ENCODE measurements at places on chromosomes 7 and 10.

DNA sequence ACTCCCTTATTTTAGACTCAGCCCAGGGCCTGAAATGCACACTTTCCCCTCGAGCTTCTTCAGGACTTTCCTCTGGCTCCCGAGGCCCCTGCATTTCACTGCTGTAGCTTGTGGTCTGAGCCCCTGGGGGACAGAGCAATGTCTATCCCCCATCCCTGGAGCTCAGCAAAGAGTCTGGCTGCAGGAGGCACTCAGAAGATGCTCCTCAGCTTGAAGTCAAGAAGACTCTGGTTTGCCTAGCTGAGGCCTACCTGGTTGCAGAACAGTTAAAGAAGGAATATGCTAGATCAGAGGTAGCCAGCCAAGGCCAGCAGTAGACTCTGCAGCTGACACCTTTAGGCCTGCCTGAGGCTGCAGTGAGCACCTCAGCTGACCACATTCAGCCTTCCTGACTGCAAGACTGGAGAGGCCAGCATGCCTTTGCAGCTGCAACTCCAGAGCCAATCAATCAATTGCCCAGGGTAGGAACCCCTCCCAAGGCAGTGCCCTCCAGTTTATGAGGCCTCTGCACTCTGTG is 36.9 kb upstream of the IKZF1 start:
- DNase-seq, result no peak

DNA sequence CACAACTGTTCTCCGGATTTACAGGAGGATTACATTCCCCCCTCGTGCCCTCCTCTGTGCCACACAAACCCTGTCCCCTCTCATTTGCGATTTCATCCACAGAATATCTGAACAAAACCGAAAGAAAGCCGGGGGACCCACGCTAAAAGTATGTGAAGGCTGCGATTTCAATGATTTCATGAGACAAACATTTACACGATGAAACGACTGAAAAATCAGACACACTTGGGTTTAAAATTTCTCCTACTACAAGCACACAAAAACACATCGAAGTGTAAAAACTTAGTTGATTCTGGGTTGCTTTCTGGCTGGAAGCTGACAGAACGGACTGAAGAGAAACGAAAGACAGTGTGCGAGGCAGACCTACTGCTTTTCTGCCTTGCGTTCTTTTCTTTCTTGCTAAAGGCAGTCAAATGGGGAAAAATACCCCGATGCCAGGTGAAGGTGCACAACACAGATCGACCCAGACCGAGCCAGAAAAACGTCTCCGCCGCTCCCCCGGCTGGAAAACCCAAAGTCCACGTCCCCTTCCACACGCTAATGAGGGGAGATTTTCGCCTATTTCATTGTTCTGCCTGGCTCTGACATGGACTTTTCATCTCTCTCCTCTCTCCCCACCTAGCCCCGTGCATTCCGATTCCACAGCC is 1.2 kb downstream of the HIPK2 start:
- DNase-seq, result peak; percentile 45

DNA sequence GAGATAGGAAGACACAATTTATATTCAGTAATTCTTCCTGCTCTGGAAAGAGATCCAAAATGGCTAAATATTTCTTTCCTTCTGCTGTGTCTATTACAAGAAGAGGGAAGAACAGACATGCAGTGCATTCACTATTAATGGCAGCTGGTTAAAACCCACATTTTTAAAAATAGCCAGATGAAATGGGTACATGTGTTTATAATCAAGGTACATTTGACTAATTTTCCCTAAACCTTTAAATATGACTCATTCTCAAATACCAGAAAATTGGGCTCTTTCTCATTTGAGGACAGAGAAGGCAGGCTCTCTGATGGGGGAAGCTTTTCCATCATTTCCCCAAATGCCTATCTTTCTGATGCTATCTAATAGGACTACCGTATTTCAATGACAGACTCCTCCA is 215.7 kb upstream of the HABP2 start:
- no peak for DNase-seq

DNA sequence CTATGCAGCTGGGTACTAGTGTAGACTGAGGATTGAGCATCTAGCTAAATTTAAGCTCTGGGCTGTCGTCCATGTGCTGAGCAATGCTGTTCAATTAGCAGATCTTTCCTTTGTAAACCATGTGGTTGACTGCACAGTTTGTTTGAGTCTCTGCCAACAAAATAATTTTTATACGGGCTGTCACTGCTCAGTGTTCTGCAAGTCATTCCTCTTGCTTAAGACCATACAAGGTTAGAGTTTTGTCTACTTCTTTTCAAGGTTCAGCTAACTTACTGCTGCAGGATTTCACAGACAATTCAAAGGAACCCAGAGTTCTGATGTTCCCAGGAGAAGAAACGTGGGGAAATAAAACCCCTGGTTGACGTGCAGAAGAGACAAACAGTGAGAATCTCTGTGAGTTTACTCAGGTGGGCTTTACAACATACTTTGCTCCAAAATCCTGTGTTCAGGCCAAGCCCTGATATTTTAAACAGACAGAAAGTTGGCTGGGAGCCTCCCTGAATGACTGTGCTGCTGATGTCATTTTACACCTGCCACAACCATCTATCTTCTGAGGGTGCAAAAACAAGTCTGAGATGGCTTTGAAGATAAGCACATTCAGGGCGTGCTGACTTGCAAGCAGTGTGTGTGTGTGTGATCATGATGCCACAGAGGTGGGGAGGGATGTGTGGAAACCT is 177.1 kb upstream of the SVIL start:
- peak; percentile 82 for DNase-seq

DNA sequence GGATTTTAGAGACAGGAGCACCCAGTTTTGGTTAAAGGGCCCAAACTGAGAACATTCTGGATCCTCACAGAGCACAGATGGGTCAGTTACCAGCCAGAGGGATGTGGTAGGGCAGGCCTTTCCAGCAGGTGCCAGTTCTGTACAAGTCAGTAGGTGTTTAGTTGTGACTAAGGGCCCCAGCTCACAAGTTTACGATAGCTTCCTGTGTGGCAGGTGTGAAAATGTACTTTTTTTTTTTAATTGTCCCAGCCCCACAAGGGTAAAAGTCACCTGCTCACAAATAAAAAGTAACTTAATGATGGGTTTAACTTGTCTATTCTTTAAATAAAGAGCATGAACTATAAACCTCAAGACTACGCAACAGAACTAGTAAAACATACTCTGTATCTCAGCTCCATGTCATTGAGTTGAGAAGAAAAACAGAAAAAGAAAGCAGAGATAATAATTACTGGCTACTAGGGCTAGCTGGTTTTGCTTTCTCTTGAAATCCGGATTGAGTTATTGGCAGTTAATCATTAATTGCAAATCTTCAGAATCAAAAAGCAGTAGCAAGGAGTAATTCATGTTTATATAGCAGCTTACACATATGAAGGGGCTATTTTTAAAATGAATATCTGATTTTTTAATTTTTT is 15.4 kb downstream of the NFE2L3 start:
- no peak for DNase-seq

DNA sequence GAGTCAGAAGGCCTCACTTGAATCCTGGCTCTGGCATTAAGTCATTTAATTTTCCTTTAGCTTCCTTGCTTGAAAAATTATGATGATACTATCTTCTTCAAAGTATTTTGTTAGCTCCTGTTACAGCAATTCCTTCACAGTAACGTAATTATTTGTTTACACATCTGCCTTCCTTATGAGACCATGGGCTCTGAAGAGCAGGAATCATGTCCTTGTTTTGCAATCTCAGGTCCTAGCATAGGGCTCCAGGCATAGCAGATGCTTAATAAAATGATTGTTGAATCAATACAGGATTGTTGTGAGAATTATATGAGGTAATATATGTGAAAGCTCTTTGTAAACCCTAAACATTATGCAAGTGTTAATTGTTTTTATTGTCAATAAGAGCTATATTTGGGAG is 25.5 kb downstream of the KLHDC10 start:
- DNase-seq, result no peak

GRCh38 chr7:111388912-111389311 is 173.4 kb downstream of the IMMP2L start:
- no peak for DNase-seq

- DNase-seq, result no peak
These were observed 60.0 kb upstream of the PRPS1L1 start for GRCh38 chr7:18087687-18088078.

- DNase-seq, result no peak
These were observed 8.3 kb upstream of the EBF3 start for GRCh38 chr10:129972145-129972965.

GRCh38 chr10:116120688-116121455 is 152.1 kb downstream of the GFRA1 start:
- DNase-seq, result no peak

GRCh38 chr10:83929399-83929798 is 209.9 kb upstream of the GHITM start:
- DNase-seq, result no peak

GRCh38 chr7:159028508-159029401 is 115.9 kb downstream of the VIPR2 start:
- no peak for DNase-seq

- DNase-seq, result no peak
These were observed 2.2 kb upstream of the C10orf143 start for GRCh38 chr10:130112821-130113220.

DNA sequence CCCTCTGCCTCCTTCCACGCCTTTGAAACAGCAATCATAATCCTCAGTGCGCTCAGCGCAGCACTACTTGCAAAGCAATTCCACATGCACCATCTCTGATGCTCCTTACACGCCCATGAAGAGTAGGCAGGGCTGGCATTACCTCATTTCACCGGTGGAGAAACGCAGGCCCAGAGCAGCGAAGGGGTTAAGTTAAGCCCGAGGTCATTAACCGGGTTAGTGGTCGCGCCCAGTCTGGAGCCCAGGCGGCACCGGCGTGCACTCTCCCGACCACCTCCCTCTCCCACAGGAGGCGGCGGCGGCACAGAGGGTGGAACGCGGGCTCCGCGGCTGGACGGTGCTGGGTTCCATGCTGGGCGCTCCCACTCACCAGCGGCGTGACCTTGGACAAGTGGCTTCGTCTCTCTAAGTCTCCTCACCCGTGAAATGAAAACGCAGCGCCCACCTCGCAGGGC is 515 bp downstream of the FASTK start:
- DNase-seq, result no peak

- DNase-seq, result no peak
These were observed 437.4 kb upstream of the GALNT17 start for GRCh38 chr7:70694434-70694970.

DNA sequence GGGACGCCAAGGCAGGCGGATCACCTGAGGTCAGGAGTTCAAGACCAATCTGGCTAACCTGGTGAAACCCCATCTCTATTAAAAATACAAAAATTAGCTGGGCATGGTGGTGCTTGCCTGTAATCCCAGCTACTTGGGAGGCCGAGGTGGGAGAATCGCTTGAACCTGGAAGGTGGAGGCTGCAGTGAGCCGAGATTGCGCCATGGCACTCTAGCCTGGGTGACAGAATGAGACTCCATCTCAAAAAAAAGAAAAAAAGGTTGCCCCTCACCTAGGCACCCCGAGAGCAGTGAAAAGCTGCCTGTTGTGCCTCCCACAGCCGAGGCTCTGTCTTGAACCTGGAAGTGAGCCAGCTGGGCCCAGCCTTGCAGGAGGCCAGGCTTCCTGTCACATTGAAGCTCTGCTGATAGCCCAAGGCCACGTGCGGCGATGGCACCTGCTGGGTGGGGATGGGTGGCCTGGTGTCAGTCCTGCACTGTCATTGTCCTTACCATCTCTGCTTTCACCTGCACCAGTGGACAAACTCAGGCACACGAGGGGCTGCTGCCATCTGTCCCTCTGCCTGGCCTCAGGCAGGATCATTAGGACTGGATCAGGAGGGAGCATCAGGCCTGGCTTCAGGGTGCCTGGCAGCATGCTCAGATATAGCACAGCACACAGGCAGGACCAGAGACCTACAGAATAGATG is 37.8 kb downstream of the DNAJB12 start:
- DNase-seq, result no peak

GRCh38 chr10:132109341-132110110 is 43.8 kb downstream of the JAKMIP3 start:
- no peak for DNase-seq

DNA sequence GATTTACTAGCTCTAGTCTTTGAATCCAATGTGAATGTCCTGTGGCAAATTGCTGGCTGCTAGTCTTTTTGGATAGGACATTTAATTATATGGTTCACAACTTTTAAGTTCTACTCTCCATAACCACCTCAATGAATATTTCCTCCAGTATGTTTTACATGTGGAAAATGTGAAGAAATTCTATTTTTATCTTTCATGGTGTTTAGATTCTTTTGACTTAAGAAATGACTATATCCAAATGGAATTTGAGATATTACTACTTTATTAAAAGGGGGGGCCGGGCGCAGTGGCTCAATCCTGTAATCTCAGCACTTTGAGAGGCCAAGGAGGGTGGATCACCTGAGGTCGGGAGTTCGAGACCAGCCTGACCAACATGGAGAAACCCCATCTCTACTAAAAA is 202.0 kb downstream of the ARL4A start:
- no peak for DNase-seq

DNA sequence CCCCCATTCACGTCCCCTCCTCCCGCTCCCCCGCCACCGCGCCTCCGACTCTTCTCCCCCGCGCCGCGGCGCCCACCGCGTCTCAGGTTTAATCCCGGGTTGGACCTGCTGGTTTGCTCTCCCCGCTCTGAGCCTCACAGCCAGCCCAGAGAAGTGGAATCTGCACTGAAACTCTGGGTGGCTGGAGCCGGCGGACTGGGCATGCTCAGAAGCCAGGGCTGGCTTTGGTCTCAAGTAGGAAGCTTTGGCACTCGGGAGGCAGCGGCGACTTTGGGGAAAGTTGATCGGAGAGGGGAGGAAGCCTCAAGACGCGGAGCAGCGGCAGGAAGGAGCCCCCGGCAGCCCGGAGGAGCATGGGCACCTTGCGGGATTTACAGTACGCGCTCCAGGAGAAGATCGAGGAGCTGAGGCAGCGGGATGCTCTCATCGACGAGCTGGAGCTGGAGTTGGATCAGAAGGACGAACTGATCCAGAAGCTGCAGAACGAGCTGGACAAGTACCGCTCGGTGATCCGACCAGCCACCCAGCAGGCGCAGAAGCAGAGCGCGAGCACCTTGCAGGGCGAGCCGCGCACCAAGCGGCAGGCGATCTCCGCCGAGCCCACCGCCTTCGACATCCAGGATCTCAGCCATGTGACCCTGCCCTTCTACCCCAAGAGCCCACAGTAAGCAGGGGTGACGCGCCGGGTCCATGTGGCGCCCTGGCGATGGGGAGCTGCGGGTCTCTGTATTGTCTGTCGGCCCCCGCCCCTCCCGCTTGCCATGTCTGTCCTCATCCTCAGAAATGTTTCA is at the start of gene PRKG1:
PRKG1 (plus strand) TSS at position 250 of the 791 bp plus-strand sequence.
- DNase-seq, result no peak

- DNase-seq, result no peak
These were observed 47.3 kb downstream of the PROSER2 start for GRCh38 chr10:11870461-11870780.

DNA sequence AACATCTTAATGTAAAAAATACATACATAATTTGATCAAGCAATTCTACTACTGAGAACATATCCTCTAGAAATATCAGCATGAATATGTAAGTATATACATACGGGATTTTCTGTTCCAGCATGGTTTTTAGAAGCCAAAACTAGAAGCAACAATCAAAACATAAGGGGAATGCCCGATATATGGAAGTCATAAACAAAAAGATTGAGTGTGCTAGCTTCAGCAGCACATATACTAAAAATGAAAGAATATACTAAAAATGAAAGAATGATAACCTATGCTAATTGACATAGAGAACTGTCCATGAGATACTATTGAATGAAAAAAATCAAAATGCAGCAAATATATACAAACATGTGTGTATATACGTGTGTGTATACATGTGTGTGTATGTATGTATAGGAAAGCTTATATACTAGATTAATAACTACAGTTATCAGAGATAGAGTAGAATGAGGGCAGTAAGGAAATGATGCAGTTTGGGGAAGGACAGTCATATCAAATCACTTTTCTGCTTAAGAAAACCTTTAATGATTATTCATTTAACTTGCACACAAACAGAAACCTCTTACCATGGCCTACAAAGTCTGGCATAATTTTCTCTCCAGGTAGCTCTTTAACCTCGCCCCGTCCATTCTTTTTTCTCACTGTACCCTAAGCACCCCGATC is 72.9 kb downstream of the NPY start:
- DNase-seq, result no peak
